ENCODE measurements at places on chromosomes 1 and 21.
A peak's percentile ranks its signal among the peaks of the same experiment; 100 is the strongest.

DNA sequence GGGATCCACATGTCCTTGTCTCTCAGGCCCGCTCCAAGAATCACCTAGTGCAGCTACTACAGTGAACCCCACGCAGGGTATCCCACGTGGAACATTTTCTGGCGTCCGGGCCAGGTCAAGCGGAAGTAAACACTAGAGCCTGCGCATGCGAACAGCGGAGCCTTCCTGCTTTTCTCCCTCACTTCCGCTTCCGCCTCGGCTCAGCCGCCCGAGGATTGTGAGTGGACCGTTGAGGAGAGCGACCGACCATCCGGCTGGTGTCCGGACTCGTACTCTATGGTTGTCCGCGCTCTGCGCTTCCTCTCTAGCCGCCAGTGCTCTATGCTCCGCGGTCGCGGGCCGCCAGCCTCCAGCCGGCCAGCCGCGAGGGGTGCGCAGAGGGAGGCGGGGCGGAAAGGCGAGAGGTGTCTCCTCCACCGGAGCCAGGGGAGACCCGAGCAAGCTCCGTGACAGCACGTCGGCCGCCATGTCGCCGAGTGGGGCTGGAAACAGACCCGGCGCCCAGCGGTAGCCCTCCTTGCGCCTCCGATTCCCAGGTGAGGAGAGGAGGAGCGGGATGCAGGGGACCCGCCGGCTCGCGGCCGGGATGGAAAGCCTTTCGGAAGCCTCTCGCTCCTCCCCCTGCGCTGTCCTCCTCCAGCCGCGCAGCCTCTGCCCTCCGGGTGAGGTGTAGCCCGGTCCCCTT lies at the start of the genes CNST and TFB2M:
CNST (plus strand) TSS at position 329 of the 685 bp plus-strand sequence. CDS start 25,107 bp downstream, outside the sequence.
TFB2M (minus strand) TSS at position 134 of the 685 bp plus-strand sequence; CDS start at position 11, 123 bp downstream.
- peak; percentile 97 for DNase-seq

- DNase-seq = no peak
These were observed 1.3 kb downstream of the BCAN start for GRCh38 chr1:156643049-156643777.

- DNase-seq = no peak
These were observed 623.7 kb downstream of the PTPRU start for GRCh38 chr1:29860056-29860455.

GRCh38 chr1:14875524-14876509 lies 277.3 kb downstream of the KAZN start:
- no peak for DNase-seq

DNA sequence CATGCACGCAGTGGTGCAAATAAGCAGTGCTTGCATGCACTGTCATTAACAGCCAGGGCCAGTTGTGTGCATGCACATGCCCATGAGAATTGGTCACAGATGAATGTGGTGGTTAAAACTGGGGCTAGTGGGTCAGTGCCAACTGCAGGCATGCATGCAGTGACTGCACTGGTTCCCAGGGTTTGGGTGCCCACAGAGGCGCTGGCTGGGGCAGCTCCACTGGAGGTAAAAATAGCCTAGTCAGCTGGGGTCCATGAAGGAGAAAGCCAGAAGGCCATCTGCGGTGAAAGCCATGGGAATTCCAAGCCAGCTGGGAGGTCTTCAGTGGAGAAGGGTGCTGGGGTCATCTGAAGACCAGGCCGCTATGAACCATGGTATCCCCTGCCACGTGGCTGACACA lies 70.2 kb downstream of the SLC5A9 start:
- DNase-seq = no peak

GRCh38 chr1:100614570-100614969 lies 76.6 kb downstream of the GPR88 start:
- DNase-seq = no peak

- DNase-seq = no peak
These were observed 16.4 kb downstream of the S100A7 start for GRCh38 chr1:153444078-153444477.

GRCh38 chr1:236895665-236896387 lies 100.7 kb downstream of the MTR start:
- no peak for DNase-seq

DNA sequence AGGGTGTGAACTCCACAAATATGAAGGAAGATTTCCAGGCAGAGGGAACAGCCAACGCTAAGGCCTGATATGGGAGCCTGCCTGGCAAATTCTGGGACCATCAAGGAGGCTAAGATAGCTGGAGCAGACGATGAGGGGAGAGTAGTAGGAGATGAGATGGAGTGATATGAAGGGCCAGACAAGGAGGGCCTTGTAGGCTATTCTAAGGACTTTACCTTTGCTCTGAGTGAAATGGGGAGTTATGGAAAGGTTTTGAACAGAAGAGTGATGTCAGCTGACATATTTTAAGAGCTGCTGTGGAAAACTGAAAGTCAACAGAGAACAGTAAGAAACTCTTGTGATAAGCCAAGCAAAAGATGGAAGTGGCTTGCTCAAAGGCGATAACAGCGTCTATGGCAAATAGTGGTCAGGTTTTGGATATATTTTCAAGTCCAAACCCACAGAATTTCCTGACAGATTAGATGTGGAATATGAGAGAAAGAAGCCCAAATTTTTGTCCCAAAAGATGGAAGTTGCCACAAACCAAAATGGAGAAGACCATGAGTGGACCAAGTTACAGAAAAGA lies 2.1 kb upstream of the TP53BP2 start:
- no peak for DNase-seq

DNA sequence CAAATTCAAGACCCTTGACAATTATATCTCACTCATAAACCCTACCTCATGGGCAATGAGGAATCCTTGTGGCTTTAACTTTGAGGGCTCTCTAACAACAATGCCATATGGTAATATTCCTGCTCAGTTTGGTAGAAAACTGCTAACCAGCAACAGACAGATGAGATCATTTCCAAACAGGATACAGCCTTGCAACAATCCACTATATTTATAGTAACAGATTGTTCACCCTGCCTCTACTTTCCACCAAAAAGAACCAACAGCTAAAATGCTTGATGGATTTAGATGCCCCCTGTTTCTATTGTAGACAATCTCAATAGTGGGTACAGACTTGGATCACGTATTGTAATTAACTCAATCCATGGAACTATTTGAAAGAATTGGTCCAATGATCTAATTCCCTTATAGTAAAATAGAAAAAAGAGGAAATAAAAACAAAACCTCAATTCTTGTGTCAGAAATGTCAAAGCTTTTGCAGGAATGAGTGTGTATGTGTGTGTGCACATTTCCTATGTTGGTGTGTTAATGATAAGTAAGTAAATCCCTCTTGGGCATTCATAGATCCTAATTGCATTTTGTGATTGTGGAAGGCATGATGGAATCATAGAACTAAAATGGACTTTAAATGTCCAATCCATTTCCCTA lies 100.0 kb upstream of the EDEM3 start:
- DNase-seq = peak; percentile 32

DNA sequence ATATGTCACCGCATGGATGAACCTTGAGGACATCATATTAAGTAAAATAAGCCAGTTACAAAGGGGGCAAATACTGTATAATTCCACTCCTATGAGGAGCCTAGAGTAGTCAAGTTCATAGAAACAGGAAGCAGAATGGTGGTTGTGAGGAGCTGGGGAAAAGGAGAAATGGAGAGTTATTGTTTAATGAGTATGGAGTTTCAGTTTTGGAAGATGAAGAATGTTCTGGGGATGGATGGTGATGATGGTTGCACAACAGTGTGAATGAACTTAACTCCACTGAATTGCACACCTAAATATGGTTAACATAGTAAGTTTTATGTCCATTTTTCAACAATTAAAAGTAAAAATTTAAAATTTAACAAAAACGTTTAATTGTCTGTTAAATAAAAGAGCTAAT lies 220.9 kb upstream of the JUN start:
- no peak for DNase-seq

DNA sequence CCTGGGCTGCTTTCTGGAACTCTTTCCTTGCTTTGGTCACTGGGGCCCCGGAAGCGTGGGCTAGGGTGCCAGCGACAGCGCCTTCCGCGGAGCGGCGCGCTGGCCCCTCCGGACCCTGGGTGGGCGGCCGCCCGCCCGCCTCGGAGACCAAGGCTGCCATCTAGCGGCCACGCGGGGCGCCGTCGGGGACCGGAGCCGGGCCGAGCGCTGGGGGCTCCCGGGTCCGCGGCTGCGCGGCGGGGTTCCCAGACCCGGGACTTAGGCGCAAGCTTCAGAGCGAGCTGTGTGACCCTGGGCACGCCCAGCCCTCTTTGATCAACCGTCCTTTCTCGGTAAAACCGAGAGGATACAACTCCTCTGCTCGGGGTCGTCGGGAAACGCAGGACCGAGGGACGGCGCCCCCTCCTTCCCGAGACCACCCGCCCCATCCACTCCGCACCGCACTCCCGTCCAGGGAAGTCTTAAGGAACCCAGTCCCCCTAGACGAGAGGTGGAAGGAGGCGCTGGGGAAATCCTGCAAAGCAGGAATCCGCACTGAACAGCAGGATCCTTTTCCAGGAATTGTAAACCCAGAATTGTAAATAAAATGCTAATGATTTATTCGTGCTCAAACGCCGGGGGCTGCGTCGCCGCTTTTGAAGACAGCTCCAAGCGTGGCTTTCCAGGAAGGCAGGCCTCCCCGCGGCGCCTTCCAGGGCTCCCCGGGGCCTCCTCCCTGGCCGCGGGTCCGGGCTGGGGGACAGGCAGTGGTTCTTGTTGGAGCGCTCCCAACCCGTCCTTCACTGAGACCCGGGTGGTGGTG lies 41.2 kb downstream of the RRAGC start:
- no peak for DNase-seq

DNA sequence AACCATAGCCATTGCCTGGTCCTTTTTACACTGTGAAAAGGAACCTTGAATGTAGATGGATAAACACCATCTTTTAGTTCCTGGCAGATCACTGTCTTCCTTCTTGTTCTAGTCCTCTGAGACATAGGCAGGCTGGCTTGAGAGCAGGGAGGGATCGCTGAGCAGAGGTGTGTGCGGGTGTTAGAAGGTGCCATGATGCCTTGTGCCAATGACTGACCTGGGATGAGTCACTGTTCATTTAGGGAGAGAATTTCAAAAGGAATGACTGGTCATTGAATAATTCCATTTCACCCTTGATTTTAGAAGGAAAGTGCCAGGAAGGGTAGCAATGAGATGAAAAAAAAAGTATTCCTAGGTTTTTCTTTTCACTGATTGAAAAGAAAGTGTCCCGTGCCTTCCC lies 383.9 kb downstream of the KIF26B start:
- no peak for DNase-seq

DNA sequence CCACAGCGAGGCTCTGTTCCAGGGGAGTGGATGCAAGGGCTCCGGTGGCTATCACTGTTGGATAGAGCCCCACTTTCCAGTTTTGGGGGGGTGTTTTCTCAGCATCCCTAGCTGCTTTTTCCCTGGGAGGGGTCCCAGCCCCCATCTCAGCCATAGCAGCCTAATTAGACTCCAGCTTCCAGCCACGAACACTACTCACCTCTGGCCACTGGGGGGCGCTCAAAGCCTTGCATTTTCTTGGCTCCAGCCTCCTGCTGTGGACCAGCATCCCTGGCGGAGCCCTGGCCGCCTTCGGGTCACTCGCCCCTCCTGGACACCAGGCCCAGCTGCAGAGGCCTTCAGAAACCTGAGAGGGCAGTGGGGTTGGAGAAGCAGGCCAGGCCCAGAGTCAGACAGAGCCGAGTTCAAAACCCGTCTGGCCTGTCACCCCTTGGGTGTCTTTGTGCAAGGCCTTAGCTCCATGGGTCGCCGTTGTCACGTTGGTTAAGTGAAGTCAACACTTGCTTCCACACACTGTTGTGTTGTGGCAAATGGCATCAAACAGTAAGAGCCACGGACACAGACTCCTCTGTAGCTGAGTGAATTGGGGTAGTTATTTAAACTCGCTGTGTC lies 93.5 kb upstream of the ACTL8 start:
- no peak for DNase-seq

DNA sequence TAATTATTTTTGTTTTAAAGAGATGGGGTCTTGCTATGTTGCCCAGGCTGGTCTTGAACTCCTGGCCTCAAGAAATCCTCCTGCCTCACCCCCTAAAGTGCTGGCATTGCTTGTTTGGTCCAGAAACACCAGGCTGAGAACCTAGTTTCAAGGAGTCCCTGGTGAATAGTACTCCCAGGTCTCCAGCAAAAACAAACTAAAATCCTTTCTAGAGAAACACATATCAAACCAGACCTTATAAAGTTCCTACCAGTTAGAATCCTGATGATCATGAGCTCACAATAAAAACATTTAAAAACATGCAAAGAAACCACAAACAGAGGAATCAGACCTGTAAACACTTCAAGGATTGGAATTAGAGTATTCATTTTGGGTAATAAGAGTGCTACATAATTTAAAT lies 34.4 kb upstream of the PADI1 start:
- peak; percentile 28 for DNase-seq

- no peak for DNase-seq
These were observed 42.3 kb downstream of the MAN1C1 start for GRCh38 chr1:25658791-25659431.

All from fibroblast of skin of left biceps (primary cell).